ENCODE measurements at places on chromosomes 5 and 9.

DNA sequence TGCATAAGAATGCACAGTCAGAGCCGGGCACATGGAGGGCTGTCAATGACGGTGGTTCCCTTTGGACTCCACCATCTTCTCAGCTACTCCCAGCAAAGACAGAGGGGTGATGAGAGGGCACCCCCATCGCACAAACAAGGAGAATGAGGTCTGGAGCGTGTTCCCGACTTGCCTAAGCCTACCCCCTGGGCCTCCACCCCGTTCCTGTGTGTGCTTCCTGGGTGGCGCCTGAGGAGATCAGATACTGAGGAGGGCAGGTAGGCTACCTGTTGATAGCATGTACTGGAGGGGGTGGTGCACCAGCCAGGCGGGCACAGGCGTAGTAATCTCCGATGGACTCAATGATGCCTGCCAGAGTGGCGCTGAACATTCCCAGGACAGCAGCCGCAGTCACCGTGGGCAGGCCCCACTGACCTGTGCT lies 4.1 kb downstream of the SLC23A1 start:
- DNase-seq = no peak

DNA sequence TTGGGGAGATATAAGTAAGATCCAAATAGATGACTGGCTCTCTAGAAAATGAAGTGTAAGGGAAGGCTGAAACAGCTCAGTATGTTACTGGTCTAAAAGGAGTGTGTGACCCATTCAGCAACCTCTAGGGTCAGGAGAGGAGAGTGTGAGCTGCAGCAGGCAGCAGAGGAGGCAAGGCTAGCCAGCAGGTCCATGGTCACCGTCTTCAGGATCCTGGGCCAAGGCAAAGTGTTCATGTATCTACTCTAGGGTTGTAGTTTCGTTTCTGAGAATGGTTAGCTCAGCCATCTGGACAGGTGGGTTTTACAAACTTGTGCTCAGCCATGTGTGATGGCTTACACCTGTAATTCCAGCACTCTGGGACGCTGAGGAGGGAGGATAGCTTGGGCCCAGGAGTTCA lies 13.7 kb downstream of the MYO10 start:
- DNase-seq = no peak

- DNase-seq = no peak
Measured at GRCh38 chr9:97940233-97940632, 2.3 kb upstream of the HEMGN start.

DNA sequence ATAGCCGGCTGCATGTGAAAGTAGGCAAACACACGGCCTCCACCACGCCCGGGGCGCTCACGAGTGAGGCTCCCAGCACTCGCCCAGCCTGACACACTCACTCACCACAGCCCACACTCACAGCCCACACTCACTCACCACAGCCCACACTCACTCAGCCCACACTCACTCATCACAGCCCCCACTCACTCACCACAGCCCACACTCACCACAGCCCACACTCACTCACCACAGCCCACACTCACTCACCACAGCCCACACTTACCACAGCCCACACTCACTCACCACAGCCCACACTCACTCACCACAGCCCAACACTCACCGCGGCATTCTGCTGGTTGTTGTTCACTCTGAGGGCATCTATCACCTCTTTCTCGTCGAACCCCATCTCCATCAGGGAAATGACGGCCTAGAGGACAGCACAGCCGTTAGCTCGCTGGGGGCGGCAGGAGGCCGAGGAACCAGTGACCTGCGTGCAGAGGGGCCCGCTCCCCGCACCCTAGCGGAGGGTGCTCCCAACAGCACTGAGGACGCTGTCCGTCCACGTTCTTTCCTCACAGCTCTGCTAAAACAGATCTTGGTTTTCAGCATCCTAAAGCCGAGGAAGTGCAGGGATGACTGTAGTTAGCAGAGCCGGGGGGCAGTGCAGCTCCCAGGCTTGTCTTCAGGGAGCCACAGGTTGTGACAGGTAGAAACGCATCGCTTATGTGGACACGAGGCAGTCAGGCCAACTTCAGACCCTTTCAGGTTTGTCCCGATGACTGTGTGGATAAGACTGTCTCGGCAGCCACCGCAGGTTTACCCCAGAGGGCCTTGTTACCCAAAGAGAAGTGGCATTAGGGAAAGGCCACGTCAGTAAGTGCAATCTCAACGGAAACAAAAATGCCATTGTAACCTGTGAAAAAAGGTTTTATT lies 21.6 kb downstream of the UBAC1 start:
- DNase-seq = no peak

- DNase-seq = no peak
Measured at GRCh38 chr5:55973296-55973695, 21.5 kb downstream of the IL6ST start.

GRCh38 chr5:59712836-59713497 lies 180.6 kb downstream of the PDE4D start:
- DNase-seq = peak; percentile 12

DNA sequence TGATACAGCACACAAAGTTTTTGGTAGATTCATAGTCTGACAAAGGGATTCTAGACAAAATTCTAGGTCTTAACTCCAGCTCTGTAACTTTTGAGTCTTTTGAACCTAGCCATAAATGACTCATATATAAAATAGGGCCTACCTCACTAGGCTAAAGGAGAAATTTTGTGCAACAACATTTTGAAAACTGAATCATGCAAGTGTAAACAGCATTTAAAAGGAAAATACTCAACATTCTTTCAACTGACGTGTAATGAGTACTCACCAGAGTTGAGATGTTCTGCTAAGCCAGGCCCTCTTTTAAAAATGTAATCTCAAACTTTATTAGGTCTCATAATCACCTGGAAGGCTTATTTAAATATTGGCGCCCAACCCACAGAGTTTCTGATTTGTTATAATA lies 113.2 kb downstream of the STK32A start:
- DNase-seq = no peak

- DNase-seq = no peak
Measured at GRCh38 chr9:21853414-21853813, 51.0 kb downstream of the MTAP start.

DNA sequence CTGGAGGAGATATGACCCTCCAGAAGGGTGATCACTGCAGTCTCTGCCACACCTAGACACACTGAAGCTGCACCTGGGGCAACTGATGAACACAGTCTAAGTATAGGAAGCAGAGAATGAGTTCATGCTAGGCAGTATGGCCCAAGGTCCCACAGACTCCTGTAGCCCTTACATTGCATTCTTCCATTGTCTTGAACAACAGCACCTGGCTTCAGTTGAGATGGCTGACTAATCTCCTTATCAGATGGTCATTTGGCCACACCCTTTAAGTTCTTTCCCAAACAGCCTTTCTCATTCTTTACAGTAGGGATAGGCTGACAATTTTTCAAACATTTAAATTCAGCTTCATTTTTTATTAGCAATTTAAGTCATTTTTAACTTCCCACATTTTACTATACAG lies 23.1 kb downstream of the CENPK start:
- DNase-seq = no peak

GRCh38 chr5:89703817-89704216 lies 705.7 kb downstream of the CETN3 start:
- no peak for DNase-seq

- no peak for DNase-seq
Measured at GRCh38 chr5:126462239-126463014, 39.2 kb downstream of the GRAMD2B start.

- no peak for DNase-seq
Measured at GRCh38 chr5:97568382-97568781, 385.3 kb upstream of the RIOK2 start.

GRCh38 chr9:127664324-127664677 lies 42.5 kb upstream of the CFAP157 start:
- DNase-seq = no peak

- DNase-seq = peak; percentile 65
Measured at GRCh38 chr5:151020304-151021110, at the start of gene GPX3. TSS of gene GPX3 (plus strand) at chr5:151020591. CDS start at chr5:151020655, 64 bp downstream.

DNA sequence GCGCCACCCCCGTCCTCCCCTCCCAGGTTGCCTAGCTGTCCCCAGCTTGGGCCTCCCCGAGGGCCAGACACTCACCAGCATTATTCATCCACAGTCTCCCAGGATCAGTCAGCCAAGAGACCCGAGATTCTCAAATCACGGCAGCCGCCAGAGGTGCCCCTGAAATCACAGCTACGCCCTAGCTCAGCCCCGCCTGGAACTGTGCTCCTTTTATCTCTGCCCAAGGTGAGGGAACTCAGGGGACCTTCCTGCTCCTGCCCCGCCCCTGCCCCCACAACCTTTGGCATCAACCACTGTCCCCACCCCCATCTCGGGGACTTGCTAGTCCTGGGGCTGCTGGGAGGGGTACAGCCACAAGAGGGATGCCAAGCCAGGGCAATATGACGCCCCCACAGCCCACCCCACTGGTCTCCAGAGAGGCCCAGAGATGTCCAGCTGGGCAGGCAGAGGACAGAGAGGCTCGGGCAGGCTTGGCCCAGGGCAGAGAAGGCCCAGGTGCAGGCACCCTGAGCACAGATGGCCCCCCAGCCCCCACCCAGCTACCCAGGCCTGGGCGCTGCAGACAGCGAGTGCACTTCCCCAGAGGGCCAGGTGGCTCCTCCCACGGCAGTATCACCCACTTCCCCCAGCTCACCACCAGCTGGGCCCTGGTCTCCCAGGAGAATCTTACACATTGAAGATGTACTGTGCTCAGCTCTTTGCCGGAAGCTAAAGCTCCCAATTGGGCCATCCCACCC lies at the start of gene FUT7:
FUT7 (minus strand) TSS at position 185 of the 737 bp plus-strand sequence; CDS start at position 88, 97 bp downstream.
- DNase-seq = no peak

DNA sequence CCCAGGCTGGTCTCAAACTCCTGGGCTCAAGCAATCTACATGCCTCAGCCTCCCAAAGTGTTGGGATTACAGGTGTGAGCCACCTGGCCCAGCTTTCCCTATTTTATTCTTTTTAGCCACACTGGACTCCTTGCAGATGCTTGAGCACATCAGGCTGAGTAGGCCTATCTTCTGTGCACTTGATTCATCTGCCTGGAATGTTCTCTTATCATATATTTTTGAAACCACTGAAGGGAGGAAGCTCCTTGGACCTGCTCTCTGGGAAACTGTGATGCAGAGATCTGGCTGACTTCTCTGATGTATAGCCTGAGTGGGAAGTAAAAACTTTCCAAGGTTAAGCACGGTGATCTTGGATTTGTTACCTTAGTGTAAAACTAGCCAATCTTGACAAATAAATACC lies 6.5 kb upstream of the MAT2B start:
- peak; percentile 34 for DNase-seq

DNA sequence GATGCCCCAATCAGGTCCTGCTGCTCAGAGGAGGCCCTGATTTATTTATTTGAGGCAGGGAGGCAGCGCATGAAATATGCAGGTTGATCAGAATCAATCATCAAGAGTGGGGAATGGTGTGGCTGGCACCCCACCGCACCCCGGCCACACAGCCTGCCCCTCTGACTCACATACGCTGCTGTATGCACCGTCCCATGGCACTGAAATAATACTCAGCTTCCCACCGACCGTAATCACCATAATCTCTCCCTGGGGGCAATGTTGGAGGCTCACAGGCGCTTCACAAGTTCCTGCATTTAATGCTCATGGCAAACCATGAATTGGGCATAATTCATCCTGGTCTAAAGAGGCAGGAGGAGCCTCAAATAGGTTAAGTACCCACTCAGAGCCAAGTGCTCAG lies 141.2 kb upstream of the TBC1D2 start:
- DNase-seq = no peak

DNA sequence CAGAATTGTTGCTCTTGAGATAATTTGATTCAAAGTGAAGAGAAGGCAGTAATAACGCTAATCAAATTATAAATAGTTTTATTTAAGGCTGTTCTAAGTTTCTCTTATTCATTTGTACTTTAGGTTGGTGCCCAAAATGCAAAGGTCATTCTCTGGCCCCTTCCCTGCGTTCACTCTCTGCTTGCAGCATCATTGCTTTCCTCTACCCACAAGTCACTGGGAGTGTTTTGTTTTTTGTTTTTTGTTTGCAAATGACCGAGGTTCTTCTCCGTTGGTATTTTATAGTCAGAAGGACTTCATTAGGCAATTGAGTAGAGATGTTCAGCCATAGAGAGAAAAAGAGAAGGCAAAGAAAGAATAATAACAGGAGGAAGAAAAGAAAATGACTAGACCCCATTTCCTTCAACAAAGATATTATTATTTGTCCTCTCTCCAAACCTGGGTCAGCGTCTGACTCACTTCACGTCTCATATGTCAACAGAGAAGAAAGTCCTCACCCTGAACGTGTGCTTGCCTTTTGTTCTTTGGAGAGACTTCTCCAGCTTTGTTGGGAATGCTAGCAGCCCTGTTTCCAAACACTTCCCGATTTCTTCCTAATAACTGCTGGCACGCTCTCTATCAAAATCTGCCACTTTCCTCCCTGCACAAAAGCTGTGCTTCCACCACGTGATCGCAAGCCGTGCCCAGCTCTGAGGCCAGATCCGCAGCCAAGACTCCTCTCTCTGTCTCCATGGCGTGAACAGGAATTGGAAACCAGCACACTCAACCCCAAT lies 119.8 kb downstream of the EBF1 start:
- DNase-seq = no peak

DNA sequence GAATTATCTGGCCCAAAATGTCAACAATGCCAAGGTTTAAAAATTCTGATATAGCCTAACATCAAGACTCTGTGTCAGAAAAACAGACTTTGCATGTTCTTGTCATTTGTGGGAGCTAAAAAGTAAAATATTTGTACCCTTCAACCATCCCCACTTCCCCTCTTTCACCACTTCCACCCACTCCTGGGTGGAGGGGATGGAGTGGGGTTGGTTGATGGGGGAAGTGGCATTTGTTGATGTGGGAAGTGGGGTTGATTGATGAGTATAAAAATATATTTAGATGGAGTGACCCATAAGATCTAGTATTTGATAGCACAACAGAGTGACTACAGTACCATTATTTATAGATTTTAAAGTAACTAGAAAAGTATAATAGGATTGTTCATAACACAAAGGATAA lies 55.0 kb upstream of the C9orf72 start:
- DNase-seq = no peak

GRCh38 chr5:128290152-128290858 lies 206.7 kb downstream of the SLC12A2 start:
- no peak for DNase-seq

DNA sequence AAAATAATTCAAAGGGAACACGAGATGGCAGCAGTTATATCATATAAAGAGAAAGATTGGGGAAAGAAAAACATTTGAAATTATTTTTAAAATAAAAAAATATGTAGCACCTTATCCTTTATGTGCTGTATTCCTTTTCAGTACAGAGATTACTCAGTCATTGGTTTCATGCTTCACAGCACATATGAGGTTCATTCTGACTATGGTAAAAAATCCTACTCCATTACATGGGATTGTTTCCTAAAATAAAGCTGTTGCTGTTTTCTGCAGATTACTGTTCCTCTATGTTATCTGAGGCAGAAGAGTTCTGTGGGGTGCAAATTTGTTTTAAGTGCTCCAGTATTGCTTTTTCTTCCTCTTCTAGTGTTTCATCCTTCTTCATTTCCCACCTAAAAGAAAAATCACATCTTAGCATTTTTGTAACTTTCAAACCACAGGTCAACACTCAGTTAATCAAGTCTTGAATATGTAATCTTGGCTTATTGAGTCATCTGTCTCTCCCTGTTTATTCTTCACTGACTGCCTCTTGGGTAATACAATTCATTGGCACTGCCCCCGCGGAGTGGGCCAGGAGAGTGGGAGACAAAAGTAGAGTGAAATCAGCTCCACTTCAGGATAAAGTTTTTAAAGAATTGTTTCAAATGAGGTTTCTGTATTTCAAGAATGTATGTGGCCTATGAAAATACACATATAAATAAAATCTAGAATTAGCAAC lies 412.5 kb upstream of the POU5F2 start:
- DNase-seq = peak; percentile 31

GRCh38 chr5:109989994-109990722 lies 300.4 kb downstream of the MAN2A1 start:
- DNase-seq = no peak

- DNase-seq = no peak
Measured at GRCh38 chr5:1485579-1486118, 38.1 kb downstream of the LPCAT1 start.

GRCh38 chr5:60649288-60649917 lies 50.6 kb downstream of the DEPDC1B start:
- peak; percentile 51 for DNase-seq

All from ACHN (cell line).